ENCODE measurements at places on chromosomes 3 and 15.

GRCh38 chr15:43749690-43750345, 3.6 kb downstream of the PDIA3 start:
- DNase-seq, result no peak

GRCh38 chr3:120496278-120497002, 45.6 kb upstream of the FSTL1 start:
- DNase-seq, result no peak

GRCh38 chr3:11373654-11374053, 101.5 kb downstream of the ATG7 start:
- DNase-seq, result no peak

- DNase-seq, result peak; percentile 94
Measured at GRCh38 chr3:40452876-40453730, 4.0 kb upstream of the RPL14 start.

DNA sequence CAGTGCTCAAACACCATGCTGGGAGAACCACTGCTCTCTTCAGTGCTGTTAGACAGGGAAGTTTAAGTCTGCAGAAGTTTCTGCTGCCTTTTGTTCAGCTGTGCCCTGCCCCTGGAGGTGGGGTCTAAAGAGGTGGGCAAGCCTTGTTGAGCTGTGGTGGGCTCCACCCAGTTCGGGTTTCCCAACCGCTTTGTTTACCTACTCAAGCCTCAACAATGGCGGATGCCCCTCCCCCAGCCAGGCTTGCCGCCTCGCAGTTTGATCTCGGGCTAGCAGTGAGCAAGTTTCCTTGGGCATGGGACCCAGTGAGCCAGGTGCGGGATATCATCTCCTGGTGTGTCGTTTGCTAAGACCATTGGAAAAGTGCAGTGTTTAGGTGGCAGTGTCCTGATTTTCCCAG, 670.2 kb upstream of the ALCAM start:
- no peak for DNase-seq

- no peak for DNase-seq
Measured at GRCh38 chr3:64586952-64587351, 100.8 kb downstream of the ADAMTS9 start.

GRCh38 chr15:60396958-60397771, 621 bp downstream of the ANXA2 start:
- DNase-seq, result peak; percentile 82

All from H7 (cell line).